ENCODE measurements at places on chromosomes 5 and 9.
A peak's percentile ranks its signal among the peaks of the same experiment; 100 is the strongest.

DNA sequence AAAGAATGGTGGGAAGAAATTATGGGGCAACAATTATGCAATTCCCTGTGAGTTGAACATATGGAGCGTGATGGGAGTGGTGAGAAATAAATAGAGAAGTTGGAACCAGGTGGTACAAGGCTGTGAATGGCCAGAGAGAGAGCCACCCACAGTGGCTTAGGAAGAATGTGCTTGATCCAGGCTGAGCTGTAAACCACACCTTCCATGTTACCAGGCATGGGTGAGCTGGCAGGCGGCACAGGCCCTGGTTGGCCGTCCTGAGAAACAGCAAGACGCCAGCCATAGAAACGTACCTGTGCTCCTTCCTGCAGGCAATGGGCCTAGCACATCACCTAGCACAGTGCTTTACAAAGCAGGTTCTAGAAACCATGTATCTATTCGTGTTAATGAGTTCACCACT is 74.3 kb downstream of the EPB41L4B start:
- no peak for DNase-seq

DNA sequence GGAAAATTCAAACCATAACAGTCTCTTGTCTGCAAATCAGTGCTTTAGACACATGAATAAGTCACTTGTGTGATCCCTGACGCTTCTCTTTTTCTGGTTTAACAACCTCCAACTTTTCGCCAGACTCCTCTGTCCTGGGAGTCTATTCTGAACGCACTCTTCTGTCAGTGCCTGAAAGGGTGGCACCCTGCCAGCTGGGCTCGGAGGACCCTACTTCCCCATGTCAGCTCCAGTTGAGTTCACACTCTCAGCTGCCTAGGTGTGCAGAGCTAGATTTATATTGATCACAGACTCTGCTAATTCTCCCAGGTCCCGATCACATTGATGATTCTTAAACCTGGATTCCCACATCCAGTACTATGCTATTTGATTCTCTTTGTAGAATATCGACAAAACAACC is 649.1 kb downstream of the BNC2 start:
- no peak for DNase-seq

DNA sequence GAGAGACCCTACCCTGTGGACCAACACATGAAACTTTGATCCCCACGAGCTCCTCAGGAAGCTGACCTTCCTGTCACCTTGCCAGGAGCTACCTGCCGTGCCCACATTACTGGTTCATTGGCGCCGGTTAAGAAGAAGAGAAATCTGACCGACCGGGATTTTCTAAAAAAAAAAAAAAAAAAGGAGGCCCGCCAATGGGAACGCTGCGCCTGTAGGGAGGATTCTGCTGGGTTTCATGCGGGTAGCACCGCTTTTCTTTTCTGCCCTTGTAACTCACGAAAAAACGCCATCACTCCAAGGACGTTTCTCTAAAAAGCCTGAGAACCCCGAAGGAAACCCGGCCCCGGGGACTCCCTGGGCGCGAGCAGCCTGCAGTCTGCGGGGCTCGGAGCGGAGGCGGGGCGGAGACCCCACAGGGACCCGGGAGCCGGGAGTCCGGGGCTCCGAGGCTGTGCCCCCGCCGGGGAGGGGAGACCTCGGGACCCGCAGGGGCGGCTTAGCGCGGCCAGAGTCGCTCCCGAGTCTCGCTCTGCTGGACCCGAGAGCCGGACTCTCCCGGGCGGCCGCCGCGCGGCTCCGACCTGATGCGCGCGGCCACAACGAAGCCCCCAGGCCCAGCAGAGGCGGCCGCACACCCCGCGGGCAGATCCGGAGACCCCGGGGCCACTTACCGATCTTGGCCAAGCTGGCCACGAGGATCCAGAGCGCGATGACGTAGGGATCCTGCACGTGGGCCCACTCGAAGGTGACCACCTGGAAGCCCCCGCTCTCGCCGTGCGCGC is 617 bp downstream of the SLC9A3 start:
- DNase-seq, result no peak

GRCh38 chr5:115575167-115576070 is 26.9 kb downstream of the TICAM2 start:
- DNase-seq, result no peak

DNA sequence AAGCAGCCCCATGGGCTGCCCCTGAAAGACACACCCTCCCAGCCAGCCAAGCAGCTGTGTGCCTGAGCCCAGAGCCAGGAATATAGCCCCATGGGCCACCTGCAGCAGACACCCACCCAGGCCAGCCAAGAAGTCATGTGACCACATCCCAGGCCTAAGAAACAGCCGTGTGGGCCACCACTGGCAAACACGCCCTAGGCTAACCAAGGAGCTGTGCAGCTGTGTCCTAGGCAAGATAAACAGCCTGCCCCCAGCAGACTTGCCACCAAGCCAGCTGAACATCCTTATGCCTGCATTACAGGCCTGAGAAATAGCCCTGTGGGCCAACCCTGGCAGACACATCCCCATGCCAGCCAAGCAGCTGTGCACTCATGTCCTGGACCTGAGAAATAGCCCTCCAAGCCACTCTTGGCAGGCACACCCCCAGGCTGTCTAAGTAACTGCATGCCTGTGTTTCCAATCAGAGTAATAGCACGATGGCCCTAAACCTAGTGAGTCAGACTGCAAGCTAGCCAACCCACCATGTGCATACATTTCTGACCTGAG is 143.0 kb downstream of the ADAMTS6 start:
- peak; percentile 51 for DNase-seq

GRCh38 chr5:68920888-68921287 is 172.9 kb upstream of the SLC30A5 start:
- DNase-seq, result no peak

- DNase-seq, result peak; percentile 45
Measured at GRCh38 chr9:81565144-81565543, 124.2 kb downstream of the TLE1 start.

GRCh38 chr9:123871781-123872180 is 58.1 kb downstream of the DENND1A start:
- DNase-seq, result peak; percentile 88

DNA sequence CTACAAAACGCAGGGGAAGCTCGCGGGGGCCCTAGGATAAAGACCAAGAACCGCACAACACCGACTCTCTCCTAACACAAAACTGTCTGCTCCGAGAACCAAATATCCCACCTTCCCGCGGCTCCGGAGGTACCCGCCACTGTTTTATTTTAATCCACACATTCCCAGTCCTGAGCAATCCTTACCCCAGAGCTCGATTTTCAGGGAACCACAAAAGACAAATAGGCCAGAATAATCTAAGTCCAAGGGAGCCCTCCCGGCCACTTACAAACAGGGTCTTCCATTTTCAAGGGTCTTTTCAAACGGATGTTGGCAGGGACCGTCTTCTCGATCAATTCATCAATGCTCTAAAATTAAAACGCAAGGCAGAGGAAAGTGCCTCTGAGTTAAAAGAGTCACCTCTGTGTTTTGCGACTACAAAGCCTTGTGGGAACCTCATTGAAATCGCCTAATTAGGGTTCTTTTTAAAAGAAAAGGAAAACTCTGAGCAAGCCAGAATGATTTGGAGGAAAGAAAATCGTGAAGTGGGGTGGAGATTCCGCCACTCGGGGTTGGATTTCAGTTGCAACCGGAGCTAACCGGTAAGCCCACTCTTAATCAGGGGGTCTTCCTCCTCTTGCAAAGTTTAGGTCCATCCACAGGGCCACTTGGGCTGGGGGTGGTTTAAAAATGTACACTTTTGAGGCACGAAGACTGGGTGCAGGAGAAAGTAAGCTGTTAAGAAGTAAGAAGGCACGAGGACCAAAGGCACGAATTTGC is 1.0 kb downstream of the GLDC start:
- DNase-seq, result no peak

GRCh38 chr9:36399980-36400331 is at the start of gene RNF38:
Gene RNF38 (minus strand): TSS chr9:36400269. CDS start chr9:36400108, 161 bp downstream.
- no peak for DNase-seq

DNA sequence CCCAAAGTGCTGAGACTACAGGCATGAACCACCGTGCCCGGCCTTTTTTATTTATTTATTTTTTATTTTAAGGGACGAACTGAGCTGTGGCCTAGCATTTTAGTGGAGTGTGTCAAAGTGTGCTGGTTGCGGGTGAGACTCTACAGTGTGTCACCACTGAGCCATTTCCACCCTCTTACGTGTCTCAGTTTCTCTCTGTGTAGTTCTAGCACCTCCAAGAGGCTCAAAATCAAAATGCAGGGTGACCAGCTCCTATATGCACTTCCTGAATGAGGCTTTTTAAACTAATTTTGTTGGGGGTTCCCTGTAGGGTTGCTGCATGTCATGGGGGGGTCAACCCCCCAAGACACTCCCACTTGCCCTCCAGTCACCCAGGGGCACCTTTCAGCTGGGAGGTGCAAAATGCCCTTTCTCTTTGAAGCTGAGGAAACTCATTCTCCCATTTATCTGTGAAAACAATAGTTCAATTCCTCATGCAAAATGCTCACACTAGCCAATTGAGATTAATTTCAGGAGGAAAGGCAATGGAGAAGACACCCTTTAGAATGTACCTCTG is 69.3 kb downstream of the COL15A1 start:
- no peak for DNase-seq

DNA sequence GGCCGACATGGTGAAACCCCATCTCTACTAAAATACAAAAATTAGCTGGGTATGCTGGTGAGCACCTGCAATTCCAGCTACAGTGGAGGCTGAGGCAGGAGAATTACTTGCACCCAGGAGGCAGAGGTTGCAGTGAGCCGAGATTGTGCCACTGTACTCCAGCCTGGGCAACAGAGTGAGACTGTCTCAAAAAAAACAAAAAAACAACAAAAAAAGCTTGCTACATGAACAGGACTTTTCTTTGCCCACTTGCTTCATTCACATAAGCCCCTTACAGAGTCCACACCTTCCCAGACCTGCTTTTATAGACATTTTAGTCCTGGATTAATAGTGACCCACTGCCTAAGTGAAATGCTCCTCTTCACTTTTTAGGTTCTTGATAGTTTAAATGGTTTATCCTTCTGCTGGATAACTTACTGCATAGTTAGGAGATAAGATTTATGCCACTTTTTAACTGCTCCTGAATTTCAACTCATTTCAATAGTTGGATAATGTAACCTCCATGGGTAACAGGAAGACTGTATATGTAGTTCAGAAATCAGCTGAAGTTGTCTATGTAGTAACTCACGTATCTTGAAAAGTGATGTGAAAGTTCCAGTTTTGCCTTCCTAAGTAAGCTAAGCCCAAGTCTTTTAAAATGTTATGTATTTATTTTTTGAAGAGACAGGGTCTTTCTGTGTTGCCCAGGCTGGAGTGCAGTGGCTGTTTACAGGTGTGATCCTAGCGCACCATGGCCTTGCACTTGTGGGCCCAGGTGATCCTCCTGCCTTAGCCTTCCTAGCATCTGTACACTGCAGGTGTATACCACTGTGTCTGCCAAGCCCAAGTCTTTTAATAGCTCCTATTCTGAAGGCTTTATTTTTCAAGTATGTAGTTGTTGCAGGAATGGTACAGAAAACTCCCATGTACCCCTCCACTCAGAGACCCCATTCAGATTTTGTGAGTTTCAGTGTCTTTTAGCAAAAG is 19.7 kb downstream of the SUB1 start:
- DNase-seq, result no peak

- no peak for DNase-seq
Measured at GRCh38 chr5:172140866-172141265, 47.2 kb downstream of the STK10 start.

DNA sequence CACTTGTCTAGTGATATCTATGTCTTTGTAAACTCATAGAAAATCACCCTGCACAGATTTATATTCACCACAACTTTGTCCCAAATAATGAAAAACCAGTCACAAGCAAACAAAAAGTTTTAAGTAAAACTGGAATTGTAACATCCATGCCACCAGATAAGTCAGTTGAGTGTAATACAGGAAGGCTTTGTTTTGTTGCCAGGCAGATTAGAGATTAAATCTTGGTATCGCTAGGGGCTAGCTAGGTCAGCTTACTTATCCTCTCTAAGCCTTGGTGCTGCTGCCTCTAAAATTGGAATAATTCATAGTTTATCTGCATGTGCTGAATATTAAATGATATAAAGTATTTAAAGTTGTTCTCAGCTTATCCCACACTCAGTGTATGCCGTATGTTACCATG is 1062.5 kb downstream of the CDH9 start:
- DNase-seq, result no peak

- DNase-seq, result no peak
Measured at GRCh38 chr5:65434122-65434521, 47.6 kb downstream of the ADAMTS6 start.

DNA sequence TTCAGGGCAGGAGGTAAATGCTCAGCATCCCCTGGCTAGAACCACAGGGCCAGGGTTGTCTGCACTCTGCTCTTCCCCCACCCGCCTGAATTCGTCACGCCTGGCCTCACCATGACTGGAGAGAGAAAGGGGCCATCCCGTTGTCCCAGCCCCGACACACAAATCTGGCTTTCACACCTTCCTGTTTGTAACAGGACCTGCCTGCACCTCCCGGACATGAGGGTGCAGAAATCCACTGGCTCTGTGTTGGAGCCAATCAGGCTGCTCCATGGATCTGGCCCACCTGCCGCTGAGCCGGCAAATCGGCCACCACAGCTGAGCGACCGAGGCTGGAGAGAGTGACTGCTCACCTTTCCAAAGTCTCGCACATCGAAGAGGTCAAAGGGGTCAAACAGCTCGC is 53.4 kb downstream of the VAV2 start:
- DNase-seq, result no peak

GRCh38 chr5:16364910-16365309 is 100.7 kb downstream of the ZNF622 start:
- DNase-seq, result no peak

GRCh38 chr5:77015938-77016569 is 14.2 kb upstream of the AGGF1 start:
- peak; percentile 55 for DNase-seq

- DNase-seq, result no peak
Measured at GRCh38 chr5:20466512-20466911, 478.5 kb upstream of the CDH18 start.

- DNase-seq, result no peak
Measured at GRCh38 chr5:91390268-91390667, 7.2 kb upstream of the ARRDC3 start.

GRCh38 chr5:8848997-8849594 is 696.8 kb downstream of the SEMA5A start:
- DNase-seq, result no peak

DNA sequence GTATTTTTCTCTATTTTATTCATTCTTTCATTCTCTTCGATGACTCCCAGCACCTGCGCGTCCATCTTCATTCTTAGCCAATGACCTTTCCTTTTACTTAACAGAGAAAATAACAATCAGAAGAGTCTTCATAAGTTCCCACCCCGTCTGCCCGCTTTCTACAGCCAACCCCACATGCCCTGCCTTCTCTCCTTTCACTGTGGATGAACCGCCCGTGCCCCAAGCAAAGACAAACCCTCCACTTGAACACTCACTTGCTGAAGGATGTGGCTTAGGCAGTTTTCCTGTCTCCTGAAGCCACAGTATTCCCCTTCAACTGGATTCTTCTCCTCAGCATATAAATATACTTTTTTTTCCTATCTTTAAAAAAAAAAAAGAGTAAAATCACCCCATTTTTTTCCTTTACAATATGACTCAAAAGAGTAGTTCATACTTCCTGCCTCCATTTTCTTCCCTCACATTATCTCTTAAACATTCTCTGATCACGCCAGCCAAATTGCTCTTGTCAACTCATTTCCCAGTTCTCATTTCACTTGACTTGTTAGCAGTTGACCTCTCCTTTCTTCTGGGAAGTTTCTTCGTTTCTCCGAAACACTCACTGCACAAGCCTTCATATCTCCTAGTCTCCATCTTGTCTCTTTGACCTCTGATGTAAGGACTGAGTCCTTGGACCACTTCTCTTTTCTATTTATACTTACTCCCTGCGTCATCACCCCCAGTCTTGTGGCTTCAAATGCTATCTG is 11.1 kb downstream of the NIPSNAP3B start:
- DNase-seq, result no peak
